ENCODE measurements at places on chromosomes 5 and 9.

GRCh38 chr9:93895535-93895934 is 59.6 kb downstream of the BARX1 start:
- DNase-seq, result no peak

- no peak for DNase-seq
These were observed 56.7 kb upstream of the PTCH1 start for GRCh38 chr9:95573463-95573862.

GRCh38 chr5:5755888-5756287 is 333.4 kb downstream of the ICE1 start:
- no peak for DNase-seq

DNA sequence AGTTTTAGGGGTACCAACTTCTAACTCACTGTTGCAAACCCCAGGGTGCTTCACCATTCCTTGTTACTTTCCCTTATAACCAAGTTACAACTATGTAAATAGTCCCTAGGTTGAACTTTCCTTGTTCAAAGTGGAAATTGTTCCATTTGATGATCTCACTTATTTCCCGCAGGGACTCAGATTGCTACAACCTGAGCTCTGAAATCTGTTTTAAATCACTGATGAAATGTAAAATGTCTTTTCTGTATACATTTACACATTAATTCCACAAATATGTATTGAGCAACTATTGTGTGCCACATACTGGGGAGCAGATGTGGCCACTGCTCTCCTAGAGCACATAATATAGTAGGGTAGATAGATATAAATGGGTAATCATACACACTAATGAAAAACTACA is 69.1 kb upstream of the TARS1 start:
- no peak for DNase-seq

DNA sequence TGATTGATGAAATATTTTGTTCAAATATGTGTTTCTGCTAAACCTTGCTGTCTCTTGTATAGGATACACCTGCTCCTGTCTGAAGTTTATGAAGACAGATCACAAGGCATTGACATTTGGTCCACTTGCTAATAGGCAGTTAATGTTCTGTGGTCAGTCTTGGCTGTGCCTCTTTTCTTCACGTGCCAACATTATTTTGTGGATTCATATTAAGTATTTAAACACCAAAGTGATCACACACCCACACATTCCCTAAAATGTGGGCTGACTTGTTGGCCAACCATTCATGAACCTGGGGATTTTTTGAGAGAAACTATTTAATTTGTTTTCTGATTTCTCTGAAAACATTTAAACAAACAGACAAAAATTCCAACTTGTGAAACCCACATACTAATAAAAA is 33.7 kb downstream of the ZNF462 start:
- DNase-seq, result no peak

DNA sequence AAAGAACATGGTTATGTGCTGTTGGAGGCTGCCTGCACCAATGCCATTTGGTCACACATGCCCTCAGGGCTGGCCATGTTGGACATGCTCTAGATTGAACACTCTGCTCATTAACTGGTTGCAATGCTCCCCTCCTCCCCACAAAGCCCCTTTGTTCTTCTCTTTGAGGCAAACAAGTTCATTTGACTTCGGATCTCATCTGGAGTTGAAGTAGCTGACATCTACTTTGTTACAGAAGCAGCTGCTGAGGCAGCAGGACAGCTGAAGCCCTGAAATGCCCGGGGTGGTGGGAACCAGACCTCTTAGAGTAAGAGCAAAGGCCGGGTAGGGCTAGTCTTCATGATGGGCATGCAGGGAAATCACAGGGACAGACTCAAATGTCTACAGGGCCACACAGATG is 123.5 kb downstream of the APBA1 start:
- DNase-seq, result no peak

DNA sequence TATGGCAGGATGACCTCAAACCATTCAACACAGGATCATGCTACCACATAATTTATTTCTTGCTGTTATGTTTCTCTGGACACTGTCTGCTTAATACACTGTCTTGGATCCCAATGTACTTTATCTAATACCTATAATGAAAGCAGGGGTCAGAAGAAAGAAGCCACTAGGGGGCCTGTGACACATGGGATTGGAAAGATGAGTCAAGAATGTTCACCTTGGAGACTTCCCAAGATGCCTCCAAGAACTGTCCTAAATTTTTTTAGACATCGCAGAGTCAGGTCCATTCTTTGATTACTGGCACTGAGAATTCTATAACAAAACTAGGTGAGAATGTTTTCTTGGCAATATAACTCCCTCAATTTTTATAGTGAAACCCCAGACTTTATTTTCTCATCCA is 305.8 kb upstream of the SMARCA2 start:
- no peak for DNase-seq
